ENCODE measurements at places on chromosomes 11 and 22.

GRCh38 chr11:68327586-68328370, 15.4 kb downstream of the LRP5 start:
- no peak for DNase-seq

DNA sequence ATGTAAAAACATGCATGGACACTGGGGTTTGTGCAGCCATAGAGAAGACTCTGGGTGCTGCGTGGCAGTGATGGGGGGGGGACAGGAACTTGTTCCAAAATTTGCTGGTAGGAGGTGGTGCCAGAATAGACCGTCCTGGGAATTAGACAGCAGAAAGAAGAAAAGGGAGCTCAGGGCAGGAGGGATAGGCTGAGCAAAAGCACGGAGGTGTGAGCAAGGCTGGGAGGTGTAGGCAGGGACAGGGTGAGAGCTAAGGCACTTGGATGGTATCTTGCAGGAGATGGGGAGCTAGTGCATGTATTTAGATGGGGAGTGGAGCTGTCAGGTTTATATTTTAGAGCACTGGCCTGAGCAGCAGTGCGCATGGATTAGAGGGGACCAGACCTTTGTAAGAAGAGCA, 53.8 kb downstream of the PKNOX2 start:
- DNase-seq: no peak

GRCh38 chr11:110070176-110070575, 23.0 kb upstream of the ZC3H12C start:
- no peak for DNase-seq

DNA sequence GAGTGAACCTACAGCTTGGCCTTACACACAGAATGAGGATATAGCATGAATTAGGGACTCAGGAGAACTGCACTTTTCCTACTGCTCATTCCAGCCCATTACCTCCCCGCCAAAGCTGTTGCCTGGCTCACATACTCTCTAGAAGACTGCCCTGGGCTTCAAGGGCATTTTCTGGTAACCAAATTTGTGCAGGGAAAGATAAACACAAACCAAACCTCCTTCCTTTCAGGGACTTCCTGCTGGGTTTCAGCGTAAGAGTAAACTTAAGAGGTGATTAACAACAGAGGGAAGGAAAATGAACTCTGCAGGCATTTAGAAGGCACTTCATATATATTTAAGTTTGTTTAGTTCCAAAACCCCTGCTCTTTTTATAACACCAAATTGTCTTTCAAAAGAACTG, 194.9 kb downstream of the SWAP70 start:
- DNase-seq: no peak

DNA sequence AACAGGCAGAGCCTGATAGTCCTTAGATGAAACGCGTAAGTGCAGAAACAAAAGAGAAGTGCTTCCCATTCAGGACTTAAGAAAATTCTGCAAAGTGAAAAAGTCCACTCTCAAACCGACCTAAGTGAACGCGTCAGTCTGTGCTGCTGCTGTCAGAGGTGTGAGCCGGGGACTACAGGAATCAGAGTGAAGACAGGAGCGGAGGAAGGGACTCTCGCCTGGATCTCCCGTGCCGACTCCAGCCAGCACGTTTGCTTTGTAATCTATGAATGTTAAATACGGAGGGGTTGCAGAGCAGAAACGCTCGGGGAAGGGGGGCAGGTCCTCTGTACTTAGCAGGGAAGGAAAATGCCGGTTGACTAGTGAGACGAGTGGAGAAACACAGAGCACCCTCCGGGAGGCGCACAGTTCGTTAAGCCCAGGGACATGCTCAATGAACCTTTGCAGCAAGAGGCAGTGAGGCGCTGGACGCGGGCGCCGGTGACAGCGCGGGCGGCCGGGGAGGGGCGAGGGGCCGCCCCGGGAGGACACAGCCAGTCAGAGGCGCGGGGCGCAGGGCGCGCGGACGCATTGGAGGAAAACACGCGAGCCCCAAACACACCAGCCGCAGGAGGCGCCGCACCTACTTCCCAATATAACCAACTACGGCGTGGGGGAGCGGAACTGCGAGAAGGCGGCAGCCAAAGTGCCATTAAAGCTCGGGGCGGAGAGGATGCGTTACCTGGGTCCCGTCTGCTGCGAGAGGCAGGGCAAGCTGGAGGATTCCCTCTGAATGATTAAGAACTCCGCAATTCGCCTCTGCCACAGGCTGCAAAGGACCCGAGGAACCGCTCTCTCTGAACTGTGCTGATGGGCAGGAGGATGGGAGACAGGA, at the start of gene CNTN5:
TSS of gene CNTN5 (plus strand) at position 598 of the 874 bp plus-strand sequence.
- DNase-seq: peak; percentile 1

- no peak for DNase-seq
Observed at GRCh38 chr11:46701078-46701654, 335 bp downstream of the ZNF408 start.

DNA sequence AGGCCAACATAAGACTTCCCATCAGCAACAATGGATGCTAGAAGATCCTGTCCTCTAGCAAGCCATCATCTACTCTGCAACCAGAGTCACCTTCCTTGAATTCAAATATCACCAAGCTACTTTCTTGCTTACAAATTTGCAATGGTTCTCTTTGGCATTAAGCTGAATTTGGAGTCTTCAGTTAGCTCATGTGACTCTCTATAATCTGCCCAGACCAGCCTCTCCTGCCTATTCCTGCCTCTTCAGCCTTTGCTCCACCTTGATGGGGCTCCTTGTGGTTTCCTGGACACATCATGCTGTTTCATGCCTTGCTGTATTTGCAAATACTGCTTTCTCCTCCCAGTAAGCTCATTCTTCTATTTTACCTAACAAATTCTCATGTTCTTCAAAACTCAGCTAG, 82.3 kb downstream of the RASSF10 start:
- DNase-seq: no peak

DNA sequence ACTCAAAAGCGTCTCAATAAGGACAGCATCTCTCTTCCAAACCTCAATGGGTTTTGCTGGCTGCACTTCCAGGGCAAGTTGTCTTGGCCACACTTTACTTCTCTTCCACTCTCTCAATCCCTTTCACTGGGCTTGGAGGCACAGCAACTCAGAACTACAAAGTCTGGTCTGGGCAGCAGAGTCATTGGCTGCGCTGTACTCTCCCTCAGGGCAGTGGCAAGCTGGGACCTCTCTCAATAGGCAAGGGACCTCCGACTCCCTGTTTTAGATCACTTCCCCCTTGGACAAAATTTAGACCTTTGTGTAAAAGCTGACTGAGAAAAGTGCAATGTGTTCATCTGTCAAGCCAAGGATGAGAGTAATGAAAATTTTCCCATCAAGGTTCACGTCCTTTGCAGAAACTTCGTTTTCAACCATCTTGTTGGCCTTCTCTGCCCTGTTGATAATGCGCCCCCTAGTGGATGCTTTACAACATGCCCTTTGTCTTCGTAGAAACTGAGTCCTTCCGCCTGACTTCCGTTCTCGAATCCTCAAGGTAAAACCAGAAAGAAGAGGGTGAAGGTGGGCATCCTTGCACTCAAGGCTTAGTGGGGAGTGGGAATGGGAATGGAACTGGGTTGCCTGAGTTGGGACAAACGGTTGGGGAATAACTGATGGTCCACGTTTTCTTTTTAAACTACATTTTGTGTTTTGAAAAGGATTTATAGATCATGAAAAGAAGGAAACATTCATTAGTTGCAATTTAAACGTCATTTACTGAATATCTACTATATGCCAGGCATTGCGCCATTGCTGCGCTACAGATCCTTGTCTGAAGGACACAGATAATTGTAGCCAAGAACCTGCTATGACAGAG, 99.1 kb downstream of the CD44 start:
- peak; percentile 40 for DNase-seq

DNA sequence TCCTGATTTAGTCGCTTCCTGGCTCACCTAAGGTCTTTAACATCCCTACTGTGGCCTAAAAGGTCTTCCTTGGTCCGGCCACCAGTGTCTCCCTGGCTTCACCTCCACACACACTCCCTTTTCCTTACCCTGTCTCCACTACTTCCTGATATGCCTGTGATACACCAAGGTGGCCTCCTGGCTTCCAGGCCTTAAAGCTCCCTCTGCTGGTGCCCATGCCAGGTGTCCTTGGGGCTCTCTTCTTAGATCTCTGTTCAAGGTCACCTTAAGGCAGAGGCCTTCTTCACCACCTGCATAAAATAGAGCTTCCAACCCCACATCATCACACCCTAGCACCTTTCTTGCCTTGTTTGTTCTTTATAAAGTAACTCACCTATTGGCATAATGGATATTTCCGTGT, 787.7 kb downstream of the NTM start:
- DNase-seq: peak; percentile 6

GRCh38 chr11:94866936-94867795, 99.0 kb downstream of the AMOTL1 start:
- DNase-seq: no peak

- peak; percentile 61 for DNase-seq
Observed at GRCh38 chr11:35404388-35404775, 15.0 kb downstream of the SLC1A2 start.

DNA sequence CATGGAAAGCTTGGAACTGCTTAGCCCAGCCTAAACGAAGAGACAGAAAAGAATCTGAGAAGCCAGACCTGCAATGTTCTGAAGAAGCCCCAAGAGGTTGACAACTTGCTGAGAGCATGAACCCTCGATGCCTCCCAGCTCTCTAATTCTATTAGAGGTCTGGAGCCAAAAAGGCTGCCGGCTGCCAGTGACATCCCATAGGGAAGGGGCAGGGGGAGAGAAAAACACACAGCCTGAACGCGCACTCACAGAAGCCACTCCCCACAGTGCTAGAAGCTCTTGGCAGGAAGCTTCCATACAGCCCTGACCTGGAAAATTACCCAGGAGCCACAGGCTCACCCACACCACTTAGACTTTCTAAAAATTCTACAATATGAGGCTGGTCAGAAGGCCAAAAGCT, 18.3 kb downstream of the POLDIP3 start:
- DNase-seq: no peak

DNA sequence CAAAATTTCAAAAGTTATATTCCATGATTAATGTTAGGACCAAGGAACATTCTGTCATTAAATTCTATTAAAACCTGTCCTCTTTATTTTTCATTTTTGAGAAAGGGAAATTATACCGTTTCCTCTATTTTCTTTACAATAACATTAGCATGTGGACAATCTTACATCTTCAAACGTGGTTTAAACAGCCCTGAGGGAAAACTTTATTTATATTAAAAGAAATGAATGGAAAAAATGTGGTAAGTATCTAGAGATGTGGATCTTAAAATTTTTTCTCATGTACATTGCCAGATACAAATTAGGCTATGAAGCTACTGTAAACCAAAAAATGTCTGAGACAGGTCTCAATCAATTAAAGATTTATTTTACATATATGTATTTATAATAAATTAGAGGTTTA, 18.9 kb upstream of the FIBIN start:
- no peak for DNase-seq
